ENCODE measurements at places on chromosomes 4 and X.

DNA sequence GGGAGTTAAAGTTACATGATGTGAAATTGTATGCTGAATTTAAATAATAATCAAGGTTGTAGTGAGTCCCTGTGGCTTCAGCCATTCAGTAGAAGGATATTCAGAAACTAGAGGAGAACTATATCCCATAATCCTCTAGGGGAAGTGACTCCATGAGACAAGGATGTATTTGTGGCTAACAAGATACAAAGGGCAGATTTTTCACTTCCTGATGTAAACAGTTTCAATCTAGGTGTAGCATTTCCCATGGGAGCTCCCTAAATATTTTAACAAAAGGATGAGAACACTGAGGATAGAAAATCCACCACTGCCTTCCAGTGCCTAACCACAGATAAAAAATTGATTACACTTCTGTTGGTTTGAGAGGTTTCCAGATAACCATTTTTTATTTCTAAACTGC lies 435.4 kb upstream of the TENM3 start:
- DNase-seq: no peak

DNA sequence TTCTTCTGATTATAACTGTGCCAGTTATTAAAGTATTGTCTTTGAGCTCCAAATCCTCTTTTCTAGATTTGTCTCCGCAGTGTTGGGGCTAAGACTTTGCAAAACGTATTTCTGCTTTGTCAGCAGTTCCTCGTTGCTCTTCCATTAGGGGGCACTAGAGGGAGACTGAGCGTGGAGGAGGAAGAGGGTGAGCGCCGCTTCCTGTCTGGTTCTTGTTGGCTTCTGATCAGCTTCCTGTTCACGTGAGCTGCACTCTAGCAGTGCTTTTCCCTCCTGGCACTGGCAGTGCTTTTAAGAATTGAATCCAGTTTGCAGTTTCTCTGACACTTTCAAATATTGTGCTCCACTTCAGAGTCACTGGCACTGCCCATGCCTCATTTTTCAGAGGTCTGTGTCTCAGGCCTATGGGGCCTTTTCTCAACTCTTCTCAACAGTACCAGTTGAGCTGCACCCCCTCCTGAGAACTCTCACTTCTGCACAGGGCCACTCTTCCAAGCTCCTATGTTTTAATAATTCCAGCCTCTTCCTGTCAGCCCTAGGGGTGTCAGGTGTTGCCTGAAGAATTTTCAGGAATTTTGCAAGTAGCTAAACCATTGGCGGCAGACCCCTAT lies 54.4 kb upstream of the LCORL start:
- no peak for DNase-seq

GRCh38 chr4:127881563-127881864 lies 821 bp downstream of the PLK4 start:
- DNase-seq: no peak

DNA sequence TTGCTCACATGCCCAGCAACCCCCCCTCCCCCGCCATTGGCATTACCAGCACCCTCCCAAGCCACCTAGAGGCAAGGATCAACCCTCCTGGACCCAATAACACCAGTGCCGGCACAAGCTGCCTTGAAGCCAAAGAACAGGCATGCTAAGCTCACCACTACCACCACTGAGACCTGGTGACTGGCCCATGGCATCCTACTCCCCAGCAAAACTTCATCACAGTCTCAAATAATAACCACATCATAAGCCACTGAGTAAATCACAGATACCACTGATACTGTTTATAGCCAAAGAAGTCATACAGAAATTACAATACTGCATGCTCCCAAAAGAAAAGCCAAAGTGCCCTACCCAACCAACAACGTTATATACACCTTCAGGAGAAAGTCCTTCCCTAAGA lies 73.6 kb upstream of the RPL34 start:
- DNase-seq: no peak

- no peak for DNase-seq
Measured at GRCh38 chr4:124762956-124763355, 50.4 kb upstream of the ANKRD50 start.

GRCh38 chr4:121709766-121710405 lies 13.1 kb upstream of the ANXA5 start:
- no peak for DNase-seq

- no peak for DNase-seq
Measured at GRCh38 chr4:80814266-80814665, 216.2 kb upstream of the BMP3 start.

GRCh38 chrX:10121787-10122186 lies 35.0 kb upstream of the CLCN4 start:
- no peak for DNase-seq

- no peak for DNase-seq
Measured at GRCh38 chr4:166143227-166143626, 270.2 kb downstream of the TLL1 start.

DNA sequence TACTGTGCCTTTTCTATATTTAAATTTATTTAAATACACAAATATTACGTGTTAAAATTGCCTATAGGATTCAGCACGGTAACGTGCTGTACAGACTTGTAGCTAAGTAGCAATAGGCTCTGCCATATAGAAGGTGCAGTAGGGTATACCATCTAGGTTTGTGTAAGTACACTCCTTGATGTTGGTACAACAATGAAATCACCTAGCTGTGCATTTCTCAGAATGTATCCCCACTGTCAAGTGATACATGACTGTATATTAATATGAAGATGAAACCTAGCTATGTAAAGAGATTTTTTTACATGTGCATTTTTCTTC lies 431.2 kb downstream of the KCTD8 start:
- DNase-seq: no peak

DNA sequence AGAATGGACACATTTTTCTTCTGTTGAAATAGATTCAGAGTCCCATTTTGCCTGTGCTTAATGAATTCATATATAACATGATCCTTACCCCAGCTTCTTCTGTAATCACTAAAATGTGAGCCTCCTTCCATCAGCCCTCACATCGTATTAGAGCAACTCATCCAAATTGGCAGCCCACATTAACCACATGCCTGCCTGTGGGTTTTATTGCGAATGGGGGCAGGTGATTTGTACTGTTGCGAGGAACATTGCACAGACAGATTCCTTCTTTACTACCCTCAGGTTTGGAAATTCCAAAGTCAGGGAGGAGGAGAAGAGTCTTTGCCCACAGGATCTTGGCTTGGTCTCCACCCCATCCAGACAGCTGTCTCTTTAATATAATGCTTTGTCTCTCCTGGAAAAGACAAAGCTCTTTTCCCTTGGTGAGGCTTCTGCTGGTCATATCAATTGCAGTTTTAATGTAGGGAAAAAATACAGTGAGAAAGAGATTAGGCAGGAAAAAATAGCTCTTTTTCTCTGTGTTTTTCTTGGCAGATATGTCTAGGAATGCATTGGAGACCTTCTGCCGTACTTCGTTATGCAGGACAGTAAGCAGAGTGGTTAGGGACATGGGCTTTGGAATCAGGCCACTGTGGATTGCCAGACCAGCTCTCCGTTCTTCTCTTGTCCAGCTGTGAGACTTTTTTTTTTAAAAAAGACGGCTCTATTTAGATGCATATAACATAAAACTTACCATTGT lies 371.2 kb downstream of the AFF2 start:
- no peak for DNase-seq

DNA sequence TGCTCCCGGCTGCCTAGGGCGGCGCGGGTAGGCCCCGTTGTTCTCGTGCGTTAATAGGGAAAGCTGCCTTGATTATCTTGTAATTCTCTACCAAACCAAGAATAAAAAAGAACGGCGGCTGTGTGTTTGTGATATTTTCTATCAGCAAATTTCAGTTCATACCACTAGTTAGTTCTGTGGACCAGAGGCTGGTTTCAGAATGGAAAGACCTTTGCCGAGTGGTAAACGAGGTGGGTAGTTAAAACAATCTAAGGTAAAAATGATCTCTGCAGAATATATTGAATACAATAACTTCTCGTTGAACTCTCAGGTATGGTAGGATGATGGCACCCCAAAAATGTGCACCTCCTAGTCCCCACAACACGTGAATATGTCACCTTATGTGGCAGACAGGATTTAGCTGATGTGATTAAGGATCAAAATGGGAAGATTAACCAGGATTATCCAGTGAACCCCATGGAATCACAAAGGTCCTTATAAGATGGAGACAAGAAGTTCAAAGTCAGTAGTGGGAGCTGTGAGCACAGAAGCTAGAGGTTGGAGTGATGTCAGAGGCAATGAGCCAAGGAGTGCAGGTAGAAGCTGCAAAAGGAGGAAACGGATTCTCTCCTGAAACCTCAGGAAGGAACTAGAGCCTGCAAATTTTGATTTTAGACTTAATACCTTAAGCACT lies 574 bp upstream of the CFAP97 start:
- DNase-seq: no peak

- no peak for DNase-seq
Measured at GRCh38 chrX:139881572-139881971, 51.3 kb downstream of the ATP11C start.

DNA sequence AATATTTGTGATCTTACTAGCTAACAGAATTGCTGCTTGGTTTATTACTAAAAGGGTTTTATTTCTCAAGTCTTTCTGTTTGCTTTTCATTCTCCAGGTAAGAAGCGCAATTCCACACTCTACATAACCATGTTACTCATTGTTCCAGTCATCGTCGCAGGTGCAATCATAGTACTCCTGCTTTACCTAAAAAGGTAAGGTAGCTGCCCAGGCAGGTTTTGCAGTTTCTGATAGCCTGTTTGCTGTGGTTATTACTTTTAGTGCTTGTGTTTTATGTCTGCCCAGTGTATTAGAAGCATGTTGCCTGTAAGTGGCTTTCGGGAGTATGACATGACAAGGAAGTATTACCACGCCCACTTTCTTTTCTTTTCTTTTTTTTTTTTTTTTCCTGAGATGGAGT lies 46.4 kb downstream of the IL13RA1 start:
- no peak for DNase-seq

DNA sequence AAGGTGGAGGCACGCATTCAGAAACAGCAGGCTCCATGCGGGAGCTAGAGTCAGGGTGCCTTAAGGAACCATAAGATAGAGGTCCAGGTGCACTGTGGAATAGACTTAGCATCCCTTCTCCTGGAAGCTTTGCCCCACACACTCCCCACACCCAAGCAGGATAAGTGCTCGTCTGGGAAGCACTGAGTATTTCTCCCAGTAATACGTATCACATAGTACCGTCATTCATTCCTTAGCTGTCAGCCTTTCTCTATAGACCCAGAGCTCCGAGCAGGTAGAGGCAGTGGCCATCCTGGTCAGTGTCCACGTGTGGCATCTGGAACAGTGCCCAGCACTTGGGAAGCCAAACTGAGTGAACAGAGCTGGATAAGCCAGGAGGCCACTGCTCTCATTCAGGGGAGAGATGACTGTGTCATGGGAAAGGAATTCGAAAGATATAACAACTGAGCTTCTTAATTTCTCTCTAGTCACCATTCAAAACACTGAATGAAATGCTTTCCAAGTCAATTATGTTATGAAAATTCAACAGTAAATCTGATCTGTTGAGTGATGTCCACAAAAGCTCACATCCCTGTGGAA lies 9.9 kb downstream of the APBB2 start:
- DNase-seq: no peak

DNA sequence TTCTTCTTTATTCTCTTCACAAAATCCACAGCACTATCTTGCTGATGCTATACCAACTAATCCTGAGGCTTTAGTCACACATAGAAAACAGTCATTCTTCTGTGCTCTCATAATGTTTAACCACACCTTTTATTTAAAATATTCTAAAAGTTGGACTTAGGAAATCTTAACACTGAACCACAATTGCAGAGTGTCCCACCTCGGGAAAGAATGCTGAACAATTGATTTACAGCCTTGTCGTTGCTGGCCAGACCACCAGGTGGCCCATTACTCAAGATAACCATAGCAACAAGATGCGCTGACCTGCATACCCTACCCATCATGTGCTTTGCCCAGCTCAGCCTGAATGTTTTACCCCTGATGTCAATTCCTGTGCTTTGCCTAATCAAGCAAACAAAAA lies 100.8 kb downstream of the ARSJ start:
- no peak for DNase-seq

DNA sequence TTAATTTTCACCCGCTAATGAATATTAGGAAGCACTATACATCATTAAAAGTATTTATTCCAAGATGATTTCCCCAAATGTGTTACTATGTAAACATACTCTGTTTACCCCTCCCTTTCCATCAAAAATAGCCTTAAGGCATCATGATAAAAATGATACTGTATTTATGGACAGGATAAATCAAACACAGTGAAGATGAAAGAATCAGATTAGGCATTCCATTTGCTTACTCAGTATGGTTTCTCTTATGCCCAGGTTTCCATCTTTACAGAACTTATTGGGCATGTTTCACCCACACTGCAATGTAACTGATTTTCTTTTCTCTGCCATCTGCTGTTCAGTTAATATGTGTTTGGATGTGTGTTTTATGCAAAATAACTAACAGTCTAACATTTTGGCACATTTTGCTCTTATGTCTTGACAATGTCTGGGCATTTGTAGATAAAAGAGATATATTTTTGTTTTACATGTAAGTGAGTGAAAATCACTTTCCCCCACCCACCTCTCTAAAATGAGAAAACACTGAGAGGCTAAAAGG lies 445.2 kb downstream of the RPA4 start:
- no peak for DNase-seq

GRCh38 chrX:150184491-150184890 lies 178.6 kb upstream of the MAMLD1 start:
- no peak for DNase-seq

GRCh38 chr4:122635205-122635604 lies 14.3 kb upstream of the IL21 start:
- no peak for DNase-seq

GRCh38 chr4:23114538-23114937 lies 421.8 kb downstream of the GBA3 start:
- DNase-seq: no peak

DNA sequence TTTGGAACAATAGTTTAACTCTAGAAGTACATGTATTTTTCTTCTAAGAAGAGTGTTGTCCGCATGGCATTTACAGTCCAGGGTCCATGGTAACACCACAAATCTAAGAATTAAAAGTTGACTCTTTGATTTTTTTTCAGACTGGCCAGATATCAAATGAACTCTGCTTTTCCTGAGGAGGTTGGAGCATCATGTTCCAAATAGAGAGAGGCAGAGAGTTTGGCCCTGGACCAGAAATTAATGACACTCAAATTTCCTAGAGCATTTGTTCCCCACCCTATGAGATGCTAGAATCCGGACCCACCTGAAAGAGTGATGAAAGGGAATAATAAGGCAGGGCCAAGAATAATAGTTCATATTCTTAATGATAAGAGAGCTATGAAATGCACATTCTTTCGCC lies 47.0 kb upstream of the NAP1L5 start:
- no peak for DNase-seq

DNA sequence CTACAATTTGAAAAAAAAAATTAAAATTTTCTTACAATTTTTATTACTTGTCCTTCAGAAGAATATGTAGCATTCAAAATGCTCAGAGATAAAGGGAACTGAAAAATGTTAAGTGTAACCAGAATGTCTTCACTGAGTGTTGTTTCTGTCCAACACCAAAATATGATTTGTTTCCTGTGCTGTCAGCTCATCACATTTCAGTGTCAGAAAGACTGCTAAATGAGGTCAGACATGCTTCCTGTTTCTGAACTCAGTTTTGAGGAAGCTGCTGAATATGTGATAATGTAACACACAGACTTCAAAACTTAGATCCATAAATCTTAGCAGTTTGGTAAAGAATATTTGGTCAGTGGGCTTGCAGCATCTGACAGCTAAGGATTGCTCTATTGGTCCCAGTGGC lies 1849.7 kb downstream of the PCDH7 start:
- no peak for DNase-seq

All from stimulated activated CD8-positive, alpha-beta memory T cell treated with anti-CD3 and anti-CD28 coated beads, Interleukin-7, amount 100 ng/mL, for 1 hour (primary cell).